ENCODE measurements at places on chromosomes 5 and 9.

GRCh38 chr9:134099123-134099761 is 31.4 kb upstream of the BRD3 start:
- DNase-seq: peak; percentile 32

- no peak for DNase-seq
These were observed 40.3 kb upstream of the ANKRD55 start for GRCh38 chr5:56273376-56273955.

DNA sequence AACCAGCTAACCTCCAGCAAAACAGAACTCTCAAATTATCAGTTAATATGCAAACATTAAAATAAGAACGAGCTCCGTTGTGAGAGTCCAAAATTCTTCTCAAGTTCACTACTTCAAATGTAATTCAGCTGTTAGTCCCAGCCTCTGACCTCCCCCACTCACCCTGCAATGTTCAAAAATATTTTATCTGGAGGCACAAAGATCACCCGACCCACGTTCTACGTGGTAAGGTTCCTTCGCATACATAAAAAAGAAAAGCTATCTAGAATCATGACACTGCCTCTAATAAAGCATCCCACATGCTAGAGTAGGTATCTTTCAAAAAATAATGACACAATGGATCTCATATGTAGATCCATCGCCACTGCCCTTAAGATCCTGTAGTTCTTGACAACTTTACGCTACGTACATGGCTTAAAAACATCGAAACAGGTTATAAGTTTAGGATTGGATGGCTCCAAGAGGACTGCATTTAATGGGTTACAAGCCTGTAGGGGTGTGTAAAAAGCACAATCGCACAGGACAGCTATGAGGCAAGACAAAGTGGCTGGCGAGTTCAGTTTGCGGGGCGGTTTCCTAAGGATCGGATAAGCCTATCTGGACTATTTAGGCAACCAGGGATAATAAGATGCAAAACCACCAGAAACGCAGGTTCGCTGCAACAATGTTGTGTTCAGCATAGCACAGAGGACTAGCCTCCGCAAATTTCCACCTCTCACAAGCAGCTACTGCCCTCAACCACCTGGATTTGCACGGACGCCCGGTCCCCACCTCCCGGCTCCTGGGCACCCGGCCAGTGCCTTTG is 969 bp downstream of the CLK4 start:
- DNase-seq: no peak

GRCh38 chr5:135489466-135490244 is 37.5 kb upstream of the TIFAB start:
- DNase-seq: no peak

- DNase-seq: no peak
These were observed 79.2 kb downstream of the RGS3 start for GRCh38 chr9:113542741-113543140.

DNA sequence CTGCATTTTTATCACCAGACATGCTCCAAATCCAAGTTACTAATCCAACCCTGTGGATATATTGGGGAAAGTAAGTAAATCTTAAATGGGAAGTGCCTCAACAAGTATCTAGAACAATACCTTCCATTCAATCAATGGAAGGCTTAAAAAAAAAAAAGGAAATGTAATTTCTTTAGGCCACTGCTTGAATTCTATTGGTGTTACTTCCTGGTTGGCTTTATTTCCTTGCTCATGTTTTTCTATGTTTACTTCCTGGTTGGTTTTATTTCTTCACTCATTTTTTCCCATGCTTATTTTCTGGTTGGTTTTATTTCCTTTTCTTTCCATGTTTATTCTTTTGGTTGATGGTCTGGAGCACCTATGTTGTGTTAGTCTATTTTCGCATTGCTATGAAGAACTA is 363.9 kb downstream of the KDM4C start:
- DNase-seq: no peak

GRCh38 chr5:148708854-148709253 is 54.5 kb upstream of the HTR4 start:
- no peak for DNase-seq

GRCh38 chr9:95509851-95510708 is 6.7 kb downstream of the PTCH1 start:
- no peak for DNase-seq

DNA sequence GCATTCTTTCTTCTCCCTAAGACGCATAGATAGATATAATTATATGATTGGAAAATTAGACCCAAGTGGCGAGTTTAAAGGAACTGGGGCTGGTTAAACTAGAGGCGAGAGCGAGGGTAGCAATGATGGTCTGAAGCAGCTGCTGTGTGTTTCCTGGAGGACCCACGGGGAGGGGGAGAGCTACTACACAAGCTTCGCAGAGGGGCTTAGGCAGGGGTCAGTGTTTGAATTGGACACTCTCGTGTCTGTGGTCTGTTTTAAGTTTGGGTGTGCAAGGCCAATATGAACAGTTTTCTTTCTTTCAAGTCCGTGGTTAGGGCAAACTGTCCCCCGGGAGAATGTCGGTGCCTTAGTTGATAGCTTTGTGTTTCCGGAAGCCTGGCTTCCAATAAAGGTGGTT is 43.1 kb downstream of the PDZD2 start:
- no peak for DNase-seq

GRCh38 chr5:174692381-174692780 is 32.0 kb upstream of the MSX2 start:
- DNase-seq: no peak

- no peak for DNase-seq
These were observed 49.2 kb downstream of the NACC2 start for GRCh38 chr9:136045595-136046553.
